ENCODE measurements at places on chromosomes 7 and 10.

DNA sequence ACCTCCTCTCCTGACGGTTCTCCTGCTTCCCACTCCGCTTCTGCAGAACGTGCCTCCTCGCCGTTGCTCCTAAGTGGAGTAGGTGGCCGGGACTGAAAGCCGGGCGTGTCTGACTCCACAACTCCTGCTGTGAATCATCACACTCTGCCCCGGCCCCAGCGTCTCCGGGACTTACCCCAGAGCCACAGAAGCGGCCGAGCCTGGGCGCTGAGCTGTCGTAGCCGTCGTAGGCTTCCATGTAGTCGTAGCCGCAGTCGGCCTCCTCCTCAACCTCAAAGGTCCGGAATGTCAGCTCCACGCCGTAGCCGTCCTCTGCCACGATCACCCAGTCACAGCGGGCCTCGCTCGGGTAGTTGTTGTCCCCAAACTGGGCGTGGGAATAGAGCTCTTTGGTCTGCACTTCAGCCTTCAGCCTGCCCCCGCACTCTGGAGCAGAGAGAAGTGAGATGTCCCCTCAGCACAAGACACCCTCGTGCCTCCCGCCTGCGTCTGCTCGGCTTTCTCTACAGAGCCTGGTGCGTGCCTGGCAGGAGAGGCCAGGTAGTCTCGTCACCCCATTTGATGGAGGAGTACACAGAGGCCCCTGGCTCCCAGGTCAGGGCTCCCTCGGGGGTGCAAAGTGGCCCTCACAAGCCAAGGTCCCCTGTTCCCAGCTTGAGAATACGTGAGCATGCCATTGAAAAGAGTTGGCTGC is 11.2 kb upstream of the OPALIN start:
- DNase-seq = peak; percentile 57

GRCh38 chr7:1647961-1648672 is 22.0 kb upstream of the ELFN1 start:
- no peak for DNase-seq

DNA sequence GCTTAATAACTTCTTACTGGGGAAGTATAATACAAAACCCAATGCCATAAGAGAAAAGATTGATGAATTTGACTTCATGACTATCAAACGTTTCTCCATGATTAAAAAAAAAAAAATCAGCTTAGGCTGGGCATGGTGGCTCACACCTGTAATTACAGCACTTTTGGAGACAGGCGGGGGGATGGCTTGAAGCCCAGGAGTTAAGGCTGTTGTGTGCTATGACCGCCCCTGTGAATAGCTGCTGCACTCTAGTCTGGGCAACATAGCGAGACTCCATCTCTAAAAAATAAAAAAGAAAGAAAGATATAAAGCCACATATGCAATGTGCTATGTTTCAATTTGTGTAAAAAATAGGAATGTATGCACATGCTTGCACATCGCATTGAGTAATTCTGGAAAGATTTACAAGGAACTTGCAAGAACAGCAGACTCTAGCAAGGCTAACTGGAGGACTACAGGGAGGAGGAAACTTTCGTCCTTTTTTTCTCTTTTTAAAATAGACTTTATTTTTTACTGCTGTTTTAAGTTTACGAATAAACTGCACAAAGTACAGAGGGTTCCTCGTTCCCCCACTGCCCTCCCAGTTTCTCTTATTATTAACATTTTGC is 10.3 kb upstream of the RARRES2 start:
- no peak for DNase-seq

DNA sequence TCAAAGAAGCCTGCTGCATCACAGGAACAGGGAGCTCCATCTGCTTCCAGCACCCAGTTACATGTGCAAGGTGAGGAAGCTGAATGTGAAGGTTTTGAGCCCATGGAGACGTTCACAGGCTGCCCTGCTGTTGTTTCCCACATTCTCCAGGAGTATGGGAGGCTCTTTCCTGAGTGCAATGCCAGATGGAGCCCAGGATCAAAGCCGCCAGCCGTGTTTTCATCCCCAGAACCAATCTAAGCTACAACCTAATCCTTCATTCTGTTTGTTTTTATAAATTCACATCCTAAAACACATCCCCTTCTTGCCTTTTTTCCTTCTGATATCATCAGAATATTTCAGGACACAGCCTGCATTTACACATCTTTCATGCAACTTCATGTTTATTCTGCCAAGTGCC is 98.9 kb upstream of the PRR15 start:
- DNase-seq = no peak

DNA sequence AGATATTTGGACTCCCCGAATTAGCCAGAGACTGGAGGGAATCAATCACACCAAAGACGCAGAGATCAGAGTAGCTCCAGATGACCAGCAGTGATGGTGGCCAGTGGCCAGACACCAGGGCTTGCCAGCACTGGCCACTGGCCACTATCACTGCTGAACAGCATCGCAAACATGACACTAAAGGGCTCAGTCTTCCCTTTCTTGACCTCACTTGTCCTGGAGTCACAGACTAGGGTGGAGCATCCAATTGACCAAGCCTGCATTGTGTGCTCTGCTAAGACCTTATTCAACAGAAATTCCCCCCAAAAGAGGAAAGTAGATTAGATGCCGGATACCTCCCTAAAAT is 234.7 kb downstream of the CREB5 start:
- no peak for DNase-seq

DNA sequence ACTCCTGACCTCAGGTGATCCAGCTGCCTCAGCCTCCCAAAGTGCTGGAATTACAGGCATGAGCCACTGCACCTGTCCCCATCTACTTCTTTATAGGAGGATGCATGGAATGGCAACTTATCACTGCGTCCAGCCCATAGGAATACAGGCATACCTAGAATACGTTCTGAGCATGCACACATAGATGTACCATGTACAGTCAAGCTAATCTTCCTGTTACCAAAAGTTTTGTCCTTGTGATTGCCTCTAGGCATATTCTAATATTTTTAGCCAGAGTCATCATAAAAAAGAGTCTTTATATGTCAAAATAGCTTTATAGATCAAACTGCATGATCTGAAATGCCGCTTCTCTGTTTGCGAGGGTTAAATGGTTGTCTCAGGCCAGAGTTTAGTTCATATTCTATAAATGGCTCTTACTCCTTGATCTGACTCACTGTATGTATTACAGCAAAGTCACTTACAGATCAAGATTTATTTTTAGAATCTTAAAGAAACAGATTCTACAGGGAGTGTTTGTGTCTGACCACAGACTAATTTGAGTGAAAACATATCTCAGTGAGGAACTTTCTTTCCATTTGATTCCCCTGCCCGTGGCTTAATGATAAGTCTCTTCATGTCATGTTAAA is 210.9 kb downstream of the CREB5 start:
- no peak for DNase-seq

- peak; percentile 54 for DNase-seq
Observed at GRCh38 chr10:59508296-59508695, 145.9 kb upstream of the FAM13C start.

DNA sequence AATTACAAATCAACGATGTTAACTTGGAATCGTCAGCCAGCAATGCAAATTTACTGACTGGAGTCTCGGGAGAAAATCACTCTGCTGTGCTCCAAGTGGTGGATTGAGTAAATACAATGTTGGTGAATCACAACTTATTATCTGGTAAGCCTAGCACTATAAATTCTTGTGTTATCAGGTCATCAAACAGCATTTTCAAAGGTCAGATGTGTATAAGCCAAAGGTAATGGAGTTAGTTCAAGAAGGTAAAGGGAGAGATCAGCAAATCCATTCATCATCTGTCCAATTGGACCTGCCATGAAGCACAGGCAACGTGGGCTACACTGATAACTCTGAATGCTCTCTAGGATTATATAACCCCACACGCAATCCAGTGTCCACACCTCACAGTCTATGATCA is 13.9 kb downstream of the CUBN start:
- peak; percentile 44 for DNase-seq

DNA sequence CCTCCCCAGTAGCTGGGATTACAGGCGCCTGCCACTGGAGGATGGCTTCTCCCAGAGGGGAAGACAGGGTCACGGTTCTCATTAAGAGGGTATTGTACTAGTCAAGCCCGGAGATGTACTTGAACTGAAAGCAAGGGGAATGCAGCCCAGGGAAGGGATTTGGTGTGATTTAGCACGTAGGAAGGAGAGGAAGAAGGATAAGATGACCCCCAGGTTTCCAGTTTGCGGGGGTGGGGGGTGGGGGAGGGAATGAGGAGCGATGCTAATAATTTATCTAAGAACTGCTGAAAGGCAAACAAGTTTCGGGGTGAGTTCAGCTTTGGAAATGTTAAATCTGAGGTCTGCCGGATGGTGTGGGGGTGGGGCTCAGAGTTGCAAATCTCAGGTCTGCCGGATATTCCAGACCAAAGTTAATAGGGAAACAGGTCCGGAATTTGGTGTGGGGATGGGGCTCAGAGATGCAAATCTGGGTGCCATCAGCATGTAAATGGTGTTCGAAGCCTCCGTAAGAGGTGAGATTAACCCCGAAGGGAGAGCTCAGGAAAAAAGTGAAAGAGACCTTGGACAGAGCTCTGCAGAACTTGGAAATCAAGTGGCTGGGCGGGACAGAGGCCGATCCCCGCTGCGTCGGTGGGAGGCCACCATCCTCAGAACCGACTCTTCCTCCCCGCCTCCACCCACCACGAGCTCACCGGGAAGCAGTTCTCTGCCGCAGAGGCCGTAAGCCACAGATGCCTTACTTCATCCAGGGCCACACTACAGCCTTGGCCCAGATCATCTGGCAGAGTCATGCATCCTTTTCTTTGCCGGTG is 1.6 kb upstream of the SEPHS1 start:
- peak; percentile 13 for DNase-seq

DNA sequence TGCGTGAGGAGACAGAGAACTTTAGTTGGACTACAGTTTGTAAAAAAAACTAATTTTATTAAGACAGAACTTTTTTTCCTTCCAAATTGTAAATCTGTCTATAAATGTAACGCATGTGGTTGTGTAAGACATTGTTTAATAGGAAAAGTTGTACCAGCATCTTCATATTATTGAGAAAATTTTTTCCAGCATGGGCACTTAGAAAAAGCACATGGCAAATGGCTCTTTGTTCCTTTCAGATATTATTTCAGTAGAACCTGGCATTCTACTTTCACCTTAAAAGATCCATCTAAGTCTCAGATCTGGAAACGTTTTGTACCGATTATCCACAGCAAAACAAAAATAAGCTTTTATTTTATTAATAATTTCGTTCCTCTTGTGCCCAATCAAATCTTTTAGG is 43.2 kb downstream of the ZRANB1 start:
- DNase-seq = no peak

DNA sequence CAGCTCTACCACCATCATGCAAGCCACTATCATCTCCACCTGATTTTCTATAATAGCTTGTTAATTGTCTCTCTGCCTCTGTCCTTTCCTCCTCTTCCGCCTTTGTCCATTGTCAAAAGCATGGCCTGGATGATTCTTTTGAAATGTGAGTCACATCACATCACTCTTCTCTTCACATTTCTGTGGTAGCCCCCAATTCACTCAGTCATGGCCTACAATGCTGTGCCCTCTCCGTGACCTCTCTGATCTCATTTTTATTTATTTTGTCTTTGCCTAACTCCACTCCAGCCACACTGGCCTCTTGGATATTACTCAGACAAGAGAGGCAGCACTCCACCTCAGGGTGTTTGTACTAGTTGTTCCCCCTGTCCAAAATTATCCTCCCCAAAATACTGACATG is 4.9 kb upstream of the ABCB4 start:
- no peak for DNase-seq

- no peak for DNase-seq
Observed at GRCh38 chr10:46247808-46248569, 38.8 kb upstream of the ANTXRL start.

- DNase-seq = no peak
Observed at GRCh38 chr7:158028290-158028941, 559.2 kb downstream of the PTPRN2 start.

DNA sequence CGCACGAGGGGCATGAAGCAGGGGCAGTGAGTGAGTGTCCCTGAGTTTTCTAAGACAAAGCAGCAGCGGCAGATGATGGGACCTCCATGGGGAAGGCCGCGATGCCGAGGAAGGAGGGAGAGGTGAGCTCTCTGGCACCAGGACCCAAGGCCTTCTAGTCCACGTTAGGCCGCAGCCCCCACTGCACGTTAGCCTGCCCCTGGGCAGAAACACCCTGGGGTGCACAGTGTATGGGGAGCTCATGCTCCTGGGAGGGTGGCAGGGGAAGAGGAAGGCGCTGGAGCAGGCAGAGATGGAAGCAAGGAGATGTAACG is 97.3 kb upstream of the IKZF1 start:
- DNase-seq = no peak

DNA sequence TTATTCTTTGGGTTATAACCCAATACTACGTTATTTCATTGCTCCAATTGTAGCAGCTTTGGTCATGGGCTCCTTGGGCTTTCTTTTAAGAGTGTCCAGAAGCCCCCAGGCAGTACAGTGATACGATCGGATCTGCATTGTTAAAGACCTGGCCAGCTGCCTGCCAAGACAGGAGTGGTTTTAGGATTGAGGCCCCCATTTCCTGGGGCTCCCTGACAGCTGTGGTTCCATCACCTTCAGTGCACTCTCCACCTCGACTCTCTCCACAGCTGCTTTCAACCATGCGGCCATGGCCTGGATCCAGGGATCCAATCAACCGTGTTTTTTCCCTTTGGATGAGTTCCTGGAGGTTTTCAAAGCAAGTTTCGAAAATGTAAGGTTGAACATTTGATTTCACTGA is 123.4 kb upstream of the BTBD16 start:
- no peak for DNase-seq

GRCh38 chr7:29095631-29096445 is 50.5 kb downstream of the CPVL start:
- DNase-seq = no peak

GRCh38 chr7:37732888-37733287 is 49.3 kb downstream of the GPR141 start:
- DNase-seq = peak; percentile 13

GRCh38 chr10:92990615-92991014 is 70.0 kb upstream of the CYP26C1 start:
- DNase-seq = no peak

DNA sequence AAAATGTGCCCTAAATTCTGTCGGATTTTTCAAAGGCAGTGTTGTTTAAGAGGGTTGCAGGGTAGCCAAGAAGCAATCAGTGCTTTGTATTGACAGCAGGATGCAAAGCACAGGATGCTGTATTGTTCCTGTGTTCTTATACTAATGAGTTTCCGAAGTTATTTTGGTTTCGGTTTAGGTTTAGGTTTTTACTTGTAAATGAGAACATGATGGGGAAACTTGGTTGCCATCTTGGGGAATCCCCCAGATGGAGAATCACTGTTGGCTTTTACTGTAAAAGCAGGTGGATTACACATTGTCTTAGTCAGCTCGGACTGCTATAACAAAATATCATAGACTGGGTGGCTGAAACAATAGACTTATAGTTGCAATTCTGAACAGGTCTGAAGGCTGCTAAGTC is 72.1 kb downstream of the INHBA start:
- no peak for DNase-seq

- no peak for DNase-seq
Observed at GRCh38 chr10:131774681-131775085, 126.1 kb upstream of the PPP2R2D start.

GRCh38 chr7:27156508-27156898 is at the start of gene HOXA7:
Gene HOXA7 (minus strand): TSS chr7:27156675. CDS start chr7:27156545, 130 bp downstream.
- DNase-seq = no peak

DNA sequence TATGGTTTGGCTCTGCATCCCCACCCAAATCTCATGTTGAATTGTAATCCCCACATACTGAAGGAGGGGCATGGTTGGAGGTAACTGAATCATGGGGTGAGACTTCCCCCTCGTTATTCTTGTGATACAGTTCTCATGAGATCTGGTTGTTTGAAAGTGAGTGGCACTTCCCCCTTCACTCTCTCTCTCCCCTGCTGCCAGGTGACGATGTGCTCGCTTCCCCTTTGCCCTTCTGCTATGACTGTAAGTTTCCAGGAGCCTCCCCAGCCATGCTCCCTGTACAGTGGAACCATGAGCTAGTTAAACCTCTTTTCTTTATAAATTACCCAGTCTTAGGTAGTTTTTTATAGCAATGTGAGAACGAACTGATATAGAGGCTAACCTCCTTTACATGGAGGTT is 16.6 kb downstream of the PLPP4 start:
- no peak for DNase-seq
